T-helper 22 cell (primary cell): ENCODE measurements at places on chromosomes 5 and 9.

DNA sequence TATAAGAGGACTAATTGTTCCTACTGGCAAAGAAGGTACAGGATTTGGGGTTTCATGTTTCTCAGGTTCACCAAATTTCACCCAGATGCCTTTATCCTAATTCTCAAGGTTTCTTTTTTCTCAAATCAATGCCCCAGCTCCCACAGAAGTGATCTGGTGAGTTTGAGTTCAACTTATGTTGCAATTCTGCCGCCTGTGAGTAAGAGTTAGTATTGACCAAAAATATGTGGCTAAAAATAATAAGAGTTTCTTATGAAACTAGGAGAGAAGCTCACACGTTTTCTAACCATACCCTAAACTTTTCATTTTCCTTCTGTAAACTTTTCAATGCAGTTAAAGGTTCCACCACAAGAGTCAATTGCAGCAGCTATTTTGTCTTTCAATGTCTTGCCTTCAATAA is 15.1 kb downstream of the SLCO6A1 start:
- no peak for DNase-seq

GRCh38 chr9:109974143-109974917 is 194.3 kb downstream of the PALM2AKAP2 start:
- DNase-seq: no peak

DNA sequence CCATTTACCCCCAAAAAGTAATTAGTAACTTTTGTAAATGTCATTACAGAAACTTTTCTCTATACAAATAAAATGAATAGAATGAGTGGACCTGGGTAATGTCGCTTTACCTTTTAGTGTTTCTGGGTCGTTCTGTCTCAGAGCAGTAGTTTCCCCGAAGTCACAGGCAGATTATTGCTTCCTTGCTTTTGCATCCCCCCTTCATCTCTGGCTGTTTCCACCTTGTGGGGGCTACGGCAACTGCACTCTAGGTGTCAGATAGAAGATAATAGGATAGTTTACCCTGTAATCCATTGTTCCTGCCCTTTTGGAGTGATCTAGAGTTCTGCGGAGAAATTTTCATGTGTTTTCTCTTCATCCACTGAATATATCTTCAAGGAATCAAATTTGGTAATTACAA is 68.7 kb downstream of the PRR16 start:
- DNase-seq: no peak

- no peak for DNase-seq
Observed at GRCh38 chr5:157821822-157822622, 36.9 kb downstream of the CLINT1 start.

- DNase-seq: peak; percentile 6
Observed at GRCh38 chr9:77475641-77476473, 172.3 kb downstream of the GNA14 start.

GRCh38 chr9:38205279-38205678 is 136.3 kb upstream of the SHB start:
- DNase-seq: no peak

- no peak for DNase-seq
Observed at GRCh38 chr9:107390279-107390678, 99.3 kb downstream of the KLF4 start.

DNA sequence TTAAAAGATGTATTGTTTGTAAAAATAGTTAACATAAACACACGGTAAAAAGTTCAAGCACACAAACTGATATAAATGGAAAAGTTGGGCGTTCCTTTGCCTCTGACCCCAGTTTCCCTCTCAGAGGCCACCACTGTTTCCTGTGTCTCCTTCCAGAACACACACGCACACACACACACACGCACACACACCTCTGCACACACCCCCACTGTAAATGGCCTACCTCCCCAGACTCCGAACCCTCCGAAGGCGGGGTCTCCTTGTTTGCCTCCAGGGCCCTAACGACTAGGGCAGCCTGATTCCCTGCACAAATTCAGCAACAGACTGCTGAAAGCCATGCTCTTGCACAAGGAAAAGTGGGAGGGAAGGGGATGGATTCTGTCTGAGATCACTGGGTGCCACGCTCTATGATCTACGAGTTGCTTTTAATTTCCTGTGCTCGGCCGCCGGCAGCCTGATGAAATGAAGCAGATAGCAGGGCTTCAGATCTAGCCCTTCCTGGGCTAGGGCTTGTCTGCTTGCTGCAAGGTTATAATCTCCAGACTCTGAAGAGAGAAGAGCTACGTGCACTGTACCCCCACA is 184.0 kb upstream of the IL12B start:
- no peak for DNase-seq

GRCh38 chr9:16825331-16825725 is 45.1 kb downstream of the BNC2 start:
- no peak for DNase-seq

DNA sequence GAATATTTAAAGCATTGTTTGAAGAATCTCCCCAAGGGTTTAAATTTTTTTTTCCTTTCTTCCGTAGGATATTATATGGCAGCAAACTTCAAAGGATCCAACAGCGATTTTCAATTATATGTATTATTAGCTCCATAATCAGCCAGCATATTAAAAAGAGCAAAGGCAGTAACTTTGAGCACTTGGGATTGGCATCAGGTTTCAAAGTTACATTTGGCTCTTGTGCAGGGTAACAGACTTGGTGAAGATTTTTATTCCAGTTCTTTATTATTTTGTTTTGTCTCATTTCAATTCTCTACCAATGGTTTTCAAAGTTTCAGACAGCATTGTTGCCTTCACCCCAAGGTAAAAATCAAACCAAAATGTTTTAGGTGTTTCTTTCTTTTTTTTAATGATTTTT is 116.7 kb upstream of the ZNF366 start:
- no peak for DNase-seq

GRCh38 chr5:39639618-39640089 is 214.9 kb upstream of the DAB2 start:
- DNase-seq: no peak

DNA sequence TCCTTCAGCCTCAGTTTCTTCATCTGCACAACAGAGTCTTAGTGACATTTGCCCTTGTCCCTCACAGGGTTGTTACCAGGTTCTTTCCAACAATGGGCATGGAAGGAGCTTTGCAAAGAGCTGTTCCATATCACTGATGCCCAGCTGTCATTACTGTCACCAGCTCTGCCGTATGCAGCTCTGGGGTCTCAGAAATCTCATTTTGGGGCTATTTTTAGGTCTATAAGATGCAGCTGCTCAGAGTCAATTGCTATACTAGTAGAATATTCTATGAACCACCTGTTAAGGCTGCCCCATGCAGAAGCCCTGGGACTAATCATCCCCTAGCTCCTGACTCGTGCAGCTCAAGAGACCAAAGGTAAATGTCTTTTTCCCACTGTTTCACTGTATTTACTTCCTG is 105.1 kb upstream of the TNPO1 start:
- no peak for DNase-seq

GRCh38 chr9:38096238-38096805 is 27.3 kb upstream of the SHB start:
- no peak for DNase-seq

- no peak for DNase-seq
Observed at GRCh38 chr5:72951671-72952468, 4.0 kb upstream of the FCHO2 start.

DNA sequence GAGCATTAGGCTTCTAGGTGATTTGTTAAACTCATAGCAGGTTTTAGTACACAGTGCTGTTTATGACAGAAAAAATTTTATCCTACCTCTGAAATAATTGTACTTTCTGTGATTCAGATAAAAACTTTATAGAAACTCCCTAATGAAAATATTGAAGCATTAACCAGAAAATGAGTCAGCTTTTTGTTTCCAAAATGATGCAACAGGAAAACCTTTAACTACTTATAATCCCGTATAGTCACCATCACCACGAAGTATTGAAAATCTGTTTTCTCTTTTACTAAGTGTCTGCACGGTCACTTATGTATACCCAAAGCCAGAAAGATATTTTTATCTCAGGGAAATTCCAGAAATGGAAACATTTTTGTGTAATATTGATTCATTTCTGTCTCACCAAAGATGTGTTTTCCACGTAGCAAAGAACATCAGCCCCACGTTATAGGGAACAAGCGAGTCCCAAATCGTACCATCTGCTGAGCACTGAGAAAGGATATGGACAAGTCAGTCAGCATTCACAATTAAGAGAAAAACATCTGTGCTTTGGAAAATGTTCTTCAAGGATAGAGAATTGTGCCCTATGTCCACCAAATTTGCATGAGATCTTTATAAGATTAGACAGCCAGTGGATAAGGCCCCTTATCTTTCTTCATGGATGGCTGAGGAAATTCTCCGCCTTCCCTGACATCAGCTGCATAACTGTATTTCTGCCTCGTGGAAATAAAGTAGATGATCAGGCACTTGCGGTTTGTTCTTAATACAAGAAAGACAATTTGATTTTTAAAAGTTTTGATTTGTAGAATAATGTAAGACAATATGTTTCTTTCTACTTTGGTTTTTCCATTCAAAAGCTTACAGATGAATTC is 41.9 kb downstream of the TNFAIP8 start:
- no peak for DNase-seq

GRCh38 chr5:113404269-113404668 is 30.5 kb downstream of the TSSK1B start:
- no peak for DNase-seq

GRCh38 chr5:96615223-96615622 is 47.0 kb upstream of the CAST start:
- DNase-seq: no peak

DNA sequence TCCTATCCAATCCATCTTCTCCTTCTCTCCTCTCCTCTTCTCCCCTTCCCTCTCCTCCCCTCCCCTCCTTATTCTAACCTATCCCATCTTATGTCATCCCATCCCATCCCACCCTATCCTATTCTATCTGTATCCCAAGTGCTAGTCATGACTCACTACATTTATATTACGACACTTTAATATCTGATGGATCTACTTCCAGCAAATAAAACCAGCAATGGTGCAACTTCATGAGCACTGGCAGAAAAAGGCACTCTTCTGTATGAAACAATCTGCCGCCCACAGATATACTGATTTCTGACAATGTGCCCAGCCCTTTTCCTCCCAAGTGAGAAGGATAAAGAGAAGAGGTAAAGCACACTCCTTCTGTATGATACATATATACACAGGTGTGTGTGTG is 86.6 kb upstream of the ANKH start:
- no peak for DNase-seq

DNA sequence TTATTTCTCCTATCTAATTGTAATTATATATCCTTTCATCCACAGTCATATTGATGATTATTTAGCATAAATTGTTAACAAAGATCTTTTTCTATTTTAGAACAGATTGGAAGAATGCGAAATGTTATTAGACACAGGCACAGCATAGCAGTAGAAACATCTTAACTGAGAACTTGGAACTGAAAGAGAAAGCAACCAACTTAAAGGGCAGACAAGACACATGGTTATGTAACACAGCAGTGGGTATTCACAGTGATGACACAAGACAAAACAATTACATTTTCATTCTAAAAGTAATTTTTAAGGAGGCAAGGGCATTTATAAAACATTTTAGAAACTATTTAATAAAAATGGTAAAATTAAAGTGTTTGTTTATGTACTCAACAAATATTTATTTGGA is 57.7 kb upstream of the MEF2C start:
- DNase-seq: no peak

DNA sequence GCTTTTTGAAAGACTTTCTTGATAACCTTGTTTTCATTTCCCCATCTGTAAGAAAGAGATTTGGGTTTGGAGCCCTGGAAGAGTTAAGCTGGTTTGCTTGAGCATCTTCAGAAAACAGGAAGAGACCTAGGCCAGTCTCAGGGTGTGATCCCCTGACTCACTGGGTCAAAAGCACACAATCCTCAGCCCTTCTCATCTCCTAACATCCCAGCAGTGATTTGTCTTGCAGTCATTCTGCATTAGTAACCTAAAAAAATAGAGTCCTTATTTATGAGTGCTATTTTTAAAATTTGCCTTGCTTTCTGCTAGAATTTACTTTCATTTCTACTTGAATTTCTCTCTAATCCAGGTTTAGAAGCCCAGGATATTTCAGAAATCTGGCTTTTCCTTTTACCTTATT is 16.4 kb upstream of the ARSB start:
- no peak for DNase-seq

GRCh38 chr5:157657516-157657915 is 5.3 kb upstream of the SOX30 start:
- no peak for DNase-seq

DNA sequence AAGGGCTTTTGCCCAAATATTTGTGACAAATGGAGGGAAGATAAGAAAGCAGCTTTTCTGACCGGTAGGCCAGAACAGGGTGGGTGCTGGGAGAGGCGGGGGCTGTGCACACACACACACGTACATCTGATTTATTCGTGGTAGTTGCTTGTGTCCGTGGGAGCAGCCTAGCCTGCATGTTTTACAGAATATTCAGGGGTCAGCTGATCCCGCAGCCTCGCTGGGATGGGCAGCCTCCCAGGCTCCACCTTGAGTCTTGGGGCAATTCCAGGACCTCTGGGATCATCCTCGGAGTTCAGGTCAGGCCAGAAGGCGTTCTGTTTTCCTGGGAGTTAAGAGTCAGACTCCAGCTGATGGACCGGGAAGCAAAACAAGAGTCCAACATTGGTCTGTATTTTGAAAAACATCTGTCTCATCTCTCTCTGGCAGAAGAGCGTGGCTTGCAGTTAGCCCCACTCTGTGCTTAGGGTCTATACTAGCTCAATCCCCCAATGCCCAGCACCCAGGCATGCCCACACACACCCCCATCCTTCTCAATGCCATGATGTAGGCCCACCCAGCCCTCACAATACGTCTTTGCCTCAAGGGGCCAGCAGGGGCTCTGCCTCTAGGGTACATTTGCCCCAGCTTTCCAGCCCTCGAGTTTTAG is 210.6 kb downstream of the GOLPH3 start:
- DNase-seq: no peak

- DNase-seq: no peak
Observed at GRCh38 chr5:31078956-31079355, 114.5 kb upstream of the CDH6 start.

GRCh38 chr5:176611435-176611834 is 1.5 kb upstream of the GPRIN1 start:
- DNase-seq: no peak

- no peak for DNase-seq
Observed at GRCh38 chr9:97385626-97386264, 26.2 kb upstream of the TDRD7 start.

- DNase-seq: no peak
Observed at GRCh38 chr5:149036970-149037369, 25.9 kb downstream of the SH3TC2 start.

DNA sequence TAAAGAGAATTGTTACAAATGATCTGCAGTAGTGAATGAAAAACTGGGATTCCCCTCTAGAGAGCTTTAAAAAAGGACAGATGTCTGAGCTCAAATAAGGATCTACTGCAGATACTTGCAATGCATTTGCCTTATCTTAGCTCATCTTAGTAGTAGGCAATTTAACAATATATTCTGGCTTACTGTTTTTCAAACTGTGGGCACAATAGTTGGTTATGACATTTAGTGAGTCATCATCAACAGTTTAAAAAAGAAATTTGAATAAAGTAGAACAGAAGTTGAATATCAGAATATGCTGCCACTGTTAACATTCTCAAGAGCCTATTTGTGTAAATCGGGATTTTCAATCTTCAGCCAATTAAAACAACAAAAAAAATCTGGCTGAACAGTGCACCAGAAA is 6.7 kb upstream of the CAST start:
- DNase-seq: no peak

GRCh38 chr5:146394486-146394885 is 52.6 kb upstream of the TCERG1 start:
- DNase-seq: no peak
